ENCODE measurements at places on chromosomes 12 and 14.

DNA sequence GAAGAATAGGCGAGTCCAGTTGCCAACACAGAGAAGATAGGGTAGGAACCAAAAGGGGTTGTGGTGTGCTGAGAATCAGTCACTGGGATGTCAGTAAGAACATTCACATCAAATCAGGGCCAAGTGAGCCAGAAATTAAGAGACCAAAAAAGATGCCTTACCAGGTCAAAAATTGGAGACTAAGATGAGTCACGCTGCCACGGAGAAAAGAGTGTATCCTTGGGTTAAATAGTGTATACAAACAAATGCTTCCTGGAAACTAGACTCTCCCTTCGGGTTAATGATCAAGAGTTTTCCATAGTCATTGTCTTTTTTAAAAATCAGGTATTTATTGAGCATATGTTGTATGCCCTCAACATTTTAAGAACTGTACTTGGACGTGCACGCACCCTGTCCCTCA lies 45.2 kb upstream of the BAZ1A start:
- DNase-seq = no peak

- DNase-seq = no peak
Measured at GRCh38 chr14:77970646-77971045, 170.7 kb downstream of the ADCK1 start.

- no peak for DNase-seq
Measured at GRCh38 chr14:32908196-32909084, 30.2 kb upstream of the NPAS3 start.

GRCh38 chr14:104266631-104267575 lies 128.5 kb downstream of the KIF26A start:
- DNase-seq = peak; percentile 19

DNA sequence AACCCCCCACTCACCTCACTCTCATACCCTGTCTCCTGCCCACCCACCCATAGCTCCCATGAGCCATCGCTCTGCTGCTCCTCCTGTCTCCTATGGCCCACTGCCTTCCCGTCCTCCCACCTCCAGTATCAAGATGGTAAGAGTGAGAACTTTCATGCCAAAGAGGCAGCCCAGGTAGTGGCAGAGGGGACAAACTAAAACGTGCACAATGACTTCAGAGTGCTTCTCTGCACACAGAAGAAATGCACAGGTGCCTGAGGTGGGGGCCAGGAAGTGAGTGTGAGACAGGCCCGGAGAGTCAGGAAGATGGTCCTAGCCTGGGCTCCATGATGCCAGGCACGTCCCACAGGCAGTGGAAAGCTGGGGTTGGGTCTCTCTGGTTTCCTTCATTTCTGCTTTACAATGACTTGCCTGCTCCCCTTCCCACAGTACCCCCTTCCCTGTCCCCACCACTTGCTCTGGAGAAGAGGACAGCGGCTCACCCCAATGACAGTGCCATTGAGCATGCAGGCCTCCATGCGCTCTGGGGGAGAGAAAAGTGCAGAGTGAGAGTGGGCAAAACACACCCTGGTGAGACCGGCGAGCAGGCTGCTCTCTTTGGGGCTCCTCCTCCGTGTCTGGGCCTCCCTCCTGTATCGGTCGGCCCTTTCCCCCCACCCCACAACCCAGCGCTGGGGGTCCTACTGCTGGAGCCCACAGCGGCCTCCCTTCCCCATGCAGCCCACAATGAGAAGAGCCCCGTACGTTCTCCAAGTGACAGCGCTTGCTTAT lies 22.8 kb upstream of the ANO2 start:
- DNase-seq = no peak

- DNase-seq = no peak
Measured at GRCh38 chr12:14767617-14768016, 35.7 kb downstream of the WBP11 start.

DNA sequence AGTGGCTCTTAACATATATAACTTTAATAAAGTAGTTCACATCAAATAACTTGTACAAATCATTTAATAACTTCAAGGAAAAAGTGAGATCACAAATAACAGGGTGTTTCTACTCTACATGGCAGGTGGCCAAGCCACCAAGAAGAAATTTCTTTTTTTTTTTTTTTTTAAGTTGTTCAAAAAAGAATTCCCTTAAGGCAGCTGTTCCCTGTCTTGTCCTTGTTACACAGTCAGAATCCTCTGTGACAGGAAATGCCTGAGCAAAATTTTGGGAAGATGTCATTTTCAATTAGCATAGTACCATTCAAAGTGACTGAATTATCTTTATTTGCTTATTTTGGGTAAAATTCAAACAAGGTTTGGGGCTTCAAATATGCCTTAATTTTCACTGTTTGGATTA lies 79.4 kb downstream of the LIN7A start:
- DNase-seq = no peak

GRCh38 chr12:47863467-47863866 lies 41.3 kb downstream of the VDR start:
- no peak for DNase-seq

DNA sequence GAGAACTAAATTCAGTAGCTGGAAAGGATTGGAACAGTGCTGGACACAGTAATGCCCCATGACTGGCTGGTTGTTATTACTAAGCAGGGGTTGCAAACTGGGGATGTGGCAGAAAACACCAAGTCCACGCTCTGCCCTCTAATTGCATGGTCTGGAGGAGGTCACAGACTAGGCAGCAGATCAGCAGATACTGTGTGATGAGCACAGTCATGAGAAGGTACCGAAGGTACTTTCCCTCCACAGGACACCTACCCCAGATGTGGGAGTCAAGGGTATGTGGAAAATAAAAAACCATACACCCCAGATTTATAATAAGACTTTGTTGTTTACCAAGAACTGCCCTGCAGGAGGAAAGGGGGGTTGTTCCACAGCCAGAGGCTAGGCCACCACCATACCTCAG lies 175.3 kb downstream of the PELI2 start:
- no peak for DNase-seq

DNA sequence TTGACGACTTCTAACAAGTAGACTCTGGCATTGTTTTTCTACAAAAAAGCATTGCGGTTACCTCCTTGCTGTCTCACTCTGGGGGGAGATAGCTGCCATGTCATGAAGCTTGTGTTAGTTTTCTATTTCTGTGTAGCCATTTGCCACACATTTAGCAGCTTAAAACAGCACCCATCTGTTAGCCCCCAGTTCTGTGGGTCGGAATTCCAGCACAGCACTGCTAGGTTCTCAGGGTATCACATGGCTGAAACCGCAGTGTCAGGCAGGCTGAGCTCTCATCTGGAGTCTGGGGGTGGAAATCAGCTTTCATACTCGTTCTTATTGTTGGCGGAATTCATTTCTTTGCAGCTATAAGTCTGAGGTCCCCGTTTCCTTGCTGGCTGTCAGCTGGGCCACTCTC lies 19.9 kb upstream of the STXBP6 start:
- DNase-seq = no peak

GRCh38 chr12:16467272-16467671 lies 119.8 kb downstream of the MGST1 start:
- no peak for DNase-seq

- no peak for DNase-seq
Measured at GRCh38 chr12:48061938-48062719, 43.8 kb downstream of the SENP1 start.

- no peak for DNase-seq
Measured at GRCh38 chr12:95626854-95627253, 75.6 kb upstream of the USP44 start.

GRCh38 chr14:77407158-77407557 lies 16.2 kb downstream of the NOXRED1 start:
- no peak for DNase-seq

GRCh38 chr14:23286020-23286901 lies at the start of gene HOMEZ:
Gene HOMEZ, minus strand, starts transcription at chr14:23286132. Its CDS starts 180 bp downstream, at chr14:23285952.
- DNase-seq = peak; percentile 99

DNA sequence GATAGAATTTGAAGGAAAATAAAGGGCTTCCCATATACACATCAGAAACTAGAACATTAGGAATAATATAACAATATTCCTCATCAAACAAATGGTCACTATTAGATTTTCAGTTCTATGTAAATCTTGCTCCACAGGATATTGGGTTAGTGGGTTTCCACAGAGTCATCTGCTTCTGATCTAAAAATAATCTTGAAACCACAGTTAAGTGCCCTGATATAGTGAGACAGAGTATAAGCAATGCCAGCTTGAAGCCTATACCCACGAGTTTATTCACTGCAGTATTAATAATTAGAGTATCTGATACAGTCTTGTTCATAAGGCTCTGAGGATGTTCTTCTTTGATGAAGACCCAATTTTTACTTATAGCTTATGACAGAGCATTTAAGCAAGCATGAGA lies 74.5 kb upstream of the ATF7IP start:
- DNase-seq = no peak

- no peak for DNase-seq
Measured at GRCh38 chr12:3795492-3796133, 42.7 kb upstream of the CRACR2A start.

- DNase-seq = peak; percentile 92
Measured at GRCh38 chr14:105466531-105467248, 7.9 kb upstream of the CRIP2 start.

- no peak for DNase-seq
Measured at GRCh38 chr12:47972895-47973294, 9.5 kb downstream of the TMEM106C start.

- DNase-seq = no peak
Measured at GRCh38 chr12:45612044-45612794, 117.3 kb upstream of the ARID2 start.

- no peak for DNase-seq
Measured at GRCh38 chr14:51912112-51912786, 51.8 kb downstream of the GNG2 start.

DNA sequence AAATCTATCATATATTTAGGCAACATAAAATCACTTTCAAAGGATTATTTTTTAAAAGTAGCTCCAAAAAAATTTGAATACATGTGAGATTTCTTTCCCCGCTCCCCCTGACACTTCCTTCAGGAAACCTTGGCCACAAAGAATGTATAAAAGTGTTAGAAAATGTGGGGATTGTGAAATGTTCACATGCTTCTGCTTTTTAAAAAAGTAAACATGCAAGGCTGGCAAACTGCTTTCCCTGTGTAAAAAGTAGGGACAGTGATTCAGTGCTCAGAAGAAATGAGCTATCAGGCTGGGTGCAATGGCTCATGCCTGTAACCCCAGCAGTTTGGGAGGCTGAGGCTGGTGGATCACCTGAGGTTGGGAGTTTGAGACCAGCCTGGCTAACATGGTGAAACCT lies 26.6 kb downstream of the MBIP start:
- no peak for DNase-seq

GRCh38 chr12:91577586-91578539 lies 395.2 kb upstream of the DCN start:
- no peak for DNase-seq

DNA sequence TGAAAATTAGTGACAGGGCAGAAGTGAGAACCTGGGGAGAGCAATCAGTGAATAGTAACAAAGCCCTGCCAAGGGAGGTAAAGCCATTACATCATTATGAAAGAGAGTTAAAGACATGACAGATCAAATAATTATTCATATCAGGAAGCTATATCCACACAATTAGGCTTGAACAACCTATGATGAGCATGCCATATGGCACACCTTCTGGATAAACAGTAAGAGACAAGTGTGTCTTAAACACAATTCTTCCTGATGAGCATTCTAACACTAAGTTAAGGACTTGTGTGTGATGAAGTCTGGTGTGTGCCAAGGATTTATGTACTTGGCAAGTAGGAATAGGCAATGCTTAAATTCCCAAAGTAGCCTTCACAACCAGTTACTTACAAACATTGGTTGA lies 76.1 kb downstream of the GALNT4 start:
- no peak for DNase-seq

DNA sequence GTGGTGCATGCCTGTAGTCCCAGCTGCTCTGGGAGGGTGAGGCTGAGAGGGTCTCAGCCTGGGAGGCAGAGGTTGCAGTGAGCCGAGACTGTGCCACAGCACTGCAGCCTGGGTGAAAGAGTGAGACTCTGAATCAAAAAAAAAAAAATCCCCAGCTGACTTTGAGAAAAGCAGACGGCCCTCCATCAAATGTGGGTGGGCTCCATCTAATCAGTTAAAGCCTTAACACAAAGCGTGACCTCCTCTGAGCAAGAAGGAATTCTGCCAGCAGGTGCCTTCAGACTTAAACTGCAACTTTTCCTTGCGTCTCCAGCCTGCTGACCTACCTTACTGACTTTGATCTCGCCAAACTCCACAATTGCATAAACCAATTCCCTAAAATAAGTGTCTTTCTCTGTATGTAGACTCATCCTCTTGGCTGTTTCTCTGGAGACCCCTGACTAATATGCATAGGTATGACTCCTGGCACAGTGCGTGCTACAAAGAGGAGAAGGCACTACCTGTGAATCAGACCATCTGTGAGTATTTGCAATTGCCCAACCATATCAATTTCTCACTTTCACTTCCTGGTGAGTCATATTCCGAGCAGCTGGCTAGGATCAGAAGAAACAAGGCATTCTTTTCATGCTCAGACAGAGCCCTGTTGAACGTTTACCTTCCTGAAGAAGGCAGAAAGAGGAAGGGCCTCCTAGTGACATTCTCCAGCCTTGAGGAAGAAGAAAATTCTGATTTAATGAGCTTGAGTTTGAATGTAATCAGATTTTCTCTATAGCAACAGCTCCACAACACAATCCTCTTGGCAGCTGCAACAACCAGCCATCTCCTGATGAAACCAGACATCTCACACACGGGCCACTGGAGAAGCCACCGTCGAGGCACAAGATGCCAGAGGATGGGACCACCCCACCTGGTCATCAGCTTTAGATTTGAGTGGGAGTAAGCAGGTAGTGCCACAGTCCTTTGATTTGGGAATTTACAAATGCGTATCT lies 54.3 kb downstream of the CLMN start:
- DNase-seq = no peak

- DNase-seq = no peak
Measured at GRCh38 chr12:3170423-3171194, 93.4 kb downstream of the TSPAN9 start.

DNA sequence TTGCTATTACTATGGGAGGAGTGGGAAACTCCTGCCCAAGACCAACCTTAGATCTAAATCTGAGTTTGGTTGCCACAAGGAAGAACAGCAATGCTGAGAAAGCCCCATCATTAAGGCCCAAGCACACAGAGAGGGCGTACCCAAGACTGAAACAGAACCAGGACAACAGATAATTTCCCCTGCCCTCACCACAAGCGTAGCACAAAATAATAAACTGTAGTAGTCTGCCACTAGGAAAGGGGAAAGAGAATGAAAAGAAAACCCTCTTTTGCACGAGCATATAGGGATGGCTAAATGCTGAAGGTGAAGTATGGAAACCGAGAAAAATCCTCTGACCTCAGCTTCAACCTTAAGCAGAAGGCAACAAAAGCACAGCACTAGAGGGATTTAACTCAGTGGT lies 76.5 kb upstream of the DHRS4 start:
- no peak for DNase-seq

DNA sequence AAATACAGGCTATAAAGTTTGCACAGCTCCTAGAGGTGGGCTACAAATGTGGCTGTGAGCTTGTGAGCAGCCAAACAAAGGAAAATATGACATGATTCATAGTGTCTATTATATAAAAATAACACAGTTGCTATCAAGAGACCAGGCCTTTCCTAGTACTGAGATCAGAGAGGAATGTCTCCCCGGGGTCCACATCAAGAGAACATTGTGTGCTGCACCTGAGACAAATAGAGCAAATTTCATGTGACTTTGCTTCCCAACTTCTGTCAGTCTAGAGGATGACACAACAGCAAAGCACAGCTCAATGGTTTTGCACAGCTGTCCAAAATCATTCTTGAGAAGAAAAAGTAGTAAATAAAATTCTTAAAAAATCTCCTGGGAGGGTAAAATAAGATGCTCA lies 297.5 kb upstream of the PRKD1 start:
- no peak for DNase-seq

Data from left ventricle myocardium superior (tissue), 1 donor.